ENCODE measurements at places on chromosomes 1 and 21. TPM values are rescaled to one million over a fixed set of nuclear protein-coding genes. Genes with fewer than 3 reads are reported as not detected.

DNA sequence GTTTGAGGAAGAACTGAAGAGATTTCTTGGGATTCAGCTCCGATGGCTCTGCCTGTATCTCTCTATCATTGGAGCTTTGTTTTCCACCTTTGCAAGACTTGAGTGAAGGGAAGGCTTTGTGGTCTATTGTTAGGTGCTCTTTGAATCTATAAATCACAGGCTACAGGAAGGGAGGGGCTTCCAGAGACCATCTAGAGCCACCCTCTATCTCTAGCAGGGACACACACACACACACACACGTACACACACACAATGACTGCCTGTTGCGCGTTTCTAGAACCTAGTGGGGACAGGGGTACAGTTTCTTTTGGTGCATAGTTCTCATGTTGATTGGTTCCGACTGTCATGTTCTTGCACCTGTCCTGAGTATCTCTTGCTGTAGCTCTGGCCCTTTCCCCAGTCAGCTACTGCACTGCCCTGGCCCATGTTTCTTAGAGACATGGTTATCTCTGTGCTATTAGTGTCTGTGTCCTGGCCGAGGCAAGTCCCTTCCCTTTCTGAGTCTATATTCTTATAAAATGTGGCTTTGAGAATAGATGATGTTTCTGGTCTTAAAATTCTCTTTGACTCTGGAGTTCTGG lies 60.7 kb downstream of the MAN1C1 start:
- DNase-seq, result no peak

DNA sequence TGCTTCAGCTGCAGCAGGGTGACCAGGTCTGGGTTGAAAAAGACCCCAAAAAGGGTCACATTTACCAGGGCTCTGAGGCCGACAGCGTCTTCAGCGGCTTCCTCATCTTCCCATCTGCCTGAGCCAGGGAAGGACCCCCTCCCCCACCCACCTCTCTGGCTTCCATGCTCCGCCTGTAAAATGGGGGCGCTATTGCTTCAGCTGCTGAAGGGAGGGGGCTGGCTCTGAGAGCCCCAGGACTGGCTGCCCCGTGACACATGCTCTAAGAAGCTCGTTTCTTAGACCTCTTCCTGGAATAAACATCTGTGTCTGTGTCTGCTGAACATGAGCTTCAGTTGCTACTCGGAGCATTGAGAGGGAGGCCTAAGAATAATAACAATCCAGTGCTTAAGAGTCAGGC lies 2.9 kb downstream of the C1QA start:
- no peak for DNase-seq

GRCh38 chr1:6245086-6245868 lies 1.3 kb downstream of the HES3 start:
- peak; percentile 83 for DNase-seq

Gene DNM3
- 2.0 TPM for total RNA-seq

DNA sequence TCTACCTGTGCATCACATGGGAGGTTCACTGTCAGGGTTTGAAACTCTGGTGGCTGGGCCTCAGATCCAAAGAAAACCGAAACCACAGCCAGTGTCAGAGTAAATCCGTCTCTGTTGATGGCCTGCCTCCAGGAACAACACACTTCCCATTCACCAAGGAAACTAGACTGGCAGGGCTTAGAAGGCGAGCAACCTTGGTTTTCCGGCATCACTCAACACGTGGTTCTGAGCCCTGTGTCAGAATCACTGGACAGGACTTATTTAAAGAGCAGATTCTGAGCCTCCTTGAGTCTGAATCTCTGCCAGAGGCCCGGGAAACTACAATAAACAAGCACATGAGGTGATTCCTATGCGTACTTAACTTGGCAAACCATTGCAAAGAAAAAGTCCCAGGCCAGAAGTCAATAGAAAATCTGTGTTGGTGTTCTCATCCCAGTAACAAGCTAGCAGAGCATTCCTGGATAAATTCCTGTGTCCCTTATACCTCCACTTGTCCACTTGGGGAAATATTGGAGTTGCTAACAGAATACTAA lies 70.0 kb downstream of the KCTD3 start:
- no peak for DNase-seq

GRCh38 chr1:92864131-92864530 lies 32.3 kb downstream of the RPL5 start:
- DNase-seq, result no peak

DNA sequence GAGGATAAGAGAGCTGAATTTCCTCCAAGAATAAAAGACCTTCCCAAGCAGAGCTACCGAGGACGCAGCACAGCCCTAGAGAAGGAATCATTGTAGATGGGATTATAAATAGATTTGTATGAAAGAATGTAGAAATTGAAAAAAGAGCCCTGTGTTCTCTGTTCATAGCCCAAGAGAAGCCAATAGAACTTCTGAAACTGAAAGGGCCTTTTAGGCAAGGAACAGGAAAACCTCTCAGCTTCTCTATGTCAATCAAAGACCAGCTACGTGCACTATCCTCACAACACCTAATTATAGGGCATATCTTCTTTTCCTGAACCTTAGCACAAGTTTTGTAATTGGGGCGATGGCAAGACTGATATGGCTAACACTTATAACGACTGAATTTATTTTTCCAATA lies 192.4 kb upstream of the RNPC3 start:
- no peak for DNase-seq

DNA sequence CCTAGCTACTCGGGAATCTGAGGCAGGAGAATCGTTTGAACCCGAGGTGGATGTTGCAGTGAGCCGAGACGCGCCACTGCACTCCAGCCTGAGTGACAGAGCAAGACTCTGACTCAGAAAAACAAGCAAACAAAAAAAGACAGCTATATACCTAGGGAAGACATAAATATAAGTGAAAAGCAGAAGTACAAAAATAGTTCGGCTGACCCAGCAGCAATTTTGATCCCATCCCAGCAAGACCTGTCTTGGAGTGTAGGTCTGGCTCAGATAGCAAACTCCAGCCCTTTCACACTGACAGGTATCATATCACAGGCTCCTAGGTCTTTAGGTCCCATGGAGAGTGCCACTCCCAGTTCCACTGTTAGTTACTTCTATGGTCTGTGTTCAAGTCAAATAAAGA lies 14.6 kb downstream of the MTX1 start:
- no peak for DNase-seq

- no peak for DNase-seq
Measured at GRCh38 chr1:170927955-170928840, 7.1 kb upstream of the MROH9 start.

GRCh38 chr1:215459136-215459535 lies 108.0 kb upstream of the KCTD3 start:
- DNase-seq, result no peak

DNA sequence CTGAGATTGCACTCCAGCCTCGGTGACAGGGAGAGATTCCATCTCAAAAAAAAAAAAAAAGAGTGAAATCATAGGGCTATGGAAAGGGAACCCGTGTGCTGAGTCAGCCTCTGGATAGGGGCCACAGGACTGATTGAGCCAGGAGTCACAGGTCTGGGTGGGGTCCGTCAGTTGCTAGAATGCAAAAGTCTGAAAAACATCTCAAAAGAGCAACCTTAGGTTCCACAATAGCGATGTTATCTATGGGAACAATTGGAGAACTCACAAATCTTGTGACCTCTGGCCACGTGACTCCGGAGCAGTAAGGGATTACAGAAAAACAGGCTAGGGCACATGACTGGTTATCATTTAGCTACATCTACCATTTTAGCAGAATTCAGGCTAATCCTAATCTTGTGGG lies 32.8 kb upstream of the GREM2 start:
- DNase-seq, result no peak

- no peak for DNase-seq
Measured at GRCh38 chr1:72018562-72018961, 263.8 kb downstream of the NEGR1 start.

GRCh38 chr1:232891071-232891470 lies 59.3 kb upstream of the NTPCR start:
- no peak for DNase-seq

- no peak for DNase-seq
Measured at GRCh38 chr1:97365026-97365425, 555.8 kb downstream of the DPYD start.

GRCh38 chr1:99935534-99935933 lies 34.3 kb upstream of the SLC35A3 start:
- DNase-seq, result no peak

GRCh38 chr1:59926381-59927123 lies at the start of gene CYP2J2:
CYP2J2 (minus strand) TSS chr1:59926773; CDS start chr1:59926746, 27 bp downstream.
- peak; percentile 39 for DNase-seq

- no peak for DNase-seq
Measured at GRCh38 chr1:171916315-171916771, 75.0 kb downstream of the DNM3 start.

GRCh38 chr1:209870151-209870831 lies 42.5 kb downstream of the UTP25 start:
- no peak for DNase-seq

GRCh38 chr1:209621741-209622655 lies 30.2 kb downstream of the LAMB3 start:
- DNase-seq, result no peak

GRCh38 chr1:84192681-84193080 lies 48.6 kb downstream of the PRKACB start:
- DNase-seq, result no peak

Gene HSPA6
- 0.91 TPM for total RNA-seq

Gene GSTM4
- total RNA-seq, result 10.4 TPM

- DNase-seq, result no peak
Measured at GRCh38 chr1:25634066-25634465, 17.5 kb downstream of the MAN1C1 start.

DNA sequence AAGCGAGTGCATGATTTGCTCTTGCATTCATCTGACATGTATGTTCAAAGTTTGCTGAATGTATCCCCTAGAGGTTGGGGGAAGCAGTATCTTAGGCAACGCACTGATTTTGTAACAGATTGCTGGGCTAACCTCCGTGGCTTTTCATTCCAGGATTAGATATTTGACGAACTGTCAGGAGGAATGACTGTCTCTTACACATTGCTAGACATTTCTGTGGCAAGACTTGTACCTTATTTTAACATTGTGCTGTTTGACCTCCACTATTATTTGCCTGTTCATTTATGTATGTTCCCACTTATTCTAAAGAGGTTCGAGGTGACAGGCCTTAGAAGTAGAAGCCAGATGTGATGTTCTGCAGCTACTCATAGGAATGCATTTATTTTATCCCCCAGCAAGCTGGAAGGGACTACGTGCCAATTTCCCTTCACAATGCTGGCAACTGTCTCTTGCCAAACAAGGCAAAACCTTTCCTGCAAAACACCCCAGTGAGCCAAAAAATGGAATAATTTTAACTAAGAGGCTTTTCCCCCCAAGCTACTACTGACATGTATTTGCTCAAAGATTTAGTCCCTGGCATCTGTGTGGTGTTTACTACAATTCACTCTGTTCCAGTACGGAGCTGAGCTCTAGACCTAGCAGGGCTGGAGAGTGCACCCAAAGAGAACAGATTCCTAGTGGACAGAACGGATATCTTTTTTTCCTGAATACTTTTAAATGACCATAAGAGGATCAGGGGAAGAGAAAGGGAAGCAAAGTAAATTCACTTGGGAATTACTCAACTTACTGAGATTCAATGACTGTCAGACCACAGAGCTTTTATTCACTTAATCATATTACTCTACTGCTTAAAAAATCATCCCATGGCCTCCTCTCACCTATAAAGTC lies 646.2 kb downstream of the SMYD3 start:
- no peak for DNase-seq

Gene TSTD1
- 63.8 TPM for total RNA-seq

DNA sequence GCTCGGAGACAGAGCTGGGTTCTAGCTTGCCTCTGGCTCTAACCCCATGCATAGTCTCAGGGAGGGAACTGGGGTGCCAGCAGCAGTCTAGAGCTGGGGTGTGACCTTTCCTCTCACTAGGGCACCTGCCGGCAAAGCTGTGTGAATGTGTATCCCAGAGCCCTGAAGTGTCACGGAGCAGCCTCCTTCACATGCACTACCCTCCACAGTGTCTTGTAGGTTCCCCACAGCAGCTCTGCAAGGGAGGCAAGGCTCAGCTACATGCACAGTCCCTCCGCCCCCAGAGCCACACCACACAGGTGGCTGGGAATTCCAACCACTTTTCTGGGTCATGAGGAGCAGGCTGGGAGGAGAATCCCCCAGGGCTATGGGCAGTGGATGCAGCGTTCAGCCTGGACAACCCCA lies 7.7 kb upstream of the HPCA start:
- no peak for DNase-seq

DNA sequence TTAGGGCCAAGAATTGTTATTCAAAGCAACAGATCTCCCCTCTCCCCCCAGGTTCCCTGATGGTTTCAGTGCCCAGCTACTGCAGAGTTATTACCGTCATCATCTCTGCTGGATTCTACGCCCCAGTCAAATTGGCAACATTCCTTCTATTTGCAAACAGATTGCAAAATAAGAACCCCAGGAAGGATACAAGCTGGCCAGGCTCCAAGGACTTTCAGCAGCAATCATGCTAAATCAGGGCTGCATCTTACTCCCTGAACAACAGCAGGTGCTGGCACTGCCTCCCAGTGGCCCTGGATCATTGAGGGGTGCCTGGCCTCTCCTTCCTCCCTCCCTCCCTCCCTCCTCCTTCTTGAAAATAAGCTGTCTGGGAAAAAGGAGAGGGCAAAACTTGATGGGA lies 521.6 kb upstream of the BEND5 start:
- DNase-seq, result no peak

DNA sequence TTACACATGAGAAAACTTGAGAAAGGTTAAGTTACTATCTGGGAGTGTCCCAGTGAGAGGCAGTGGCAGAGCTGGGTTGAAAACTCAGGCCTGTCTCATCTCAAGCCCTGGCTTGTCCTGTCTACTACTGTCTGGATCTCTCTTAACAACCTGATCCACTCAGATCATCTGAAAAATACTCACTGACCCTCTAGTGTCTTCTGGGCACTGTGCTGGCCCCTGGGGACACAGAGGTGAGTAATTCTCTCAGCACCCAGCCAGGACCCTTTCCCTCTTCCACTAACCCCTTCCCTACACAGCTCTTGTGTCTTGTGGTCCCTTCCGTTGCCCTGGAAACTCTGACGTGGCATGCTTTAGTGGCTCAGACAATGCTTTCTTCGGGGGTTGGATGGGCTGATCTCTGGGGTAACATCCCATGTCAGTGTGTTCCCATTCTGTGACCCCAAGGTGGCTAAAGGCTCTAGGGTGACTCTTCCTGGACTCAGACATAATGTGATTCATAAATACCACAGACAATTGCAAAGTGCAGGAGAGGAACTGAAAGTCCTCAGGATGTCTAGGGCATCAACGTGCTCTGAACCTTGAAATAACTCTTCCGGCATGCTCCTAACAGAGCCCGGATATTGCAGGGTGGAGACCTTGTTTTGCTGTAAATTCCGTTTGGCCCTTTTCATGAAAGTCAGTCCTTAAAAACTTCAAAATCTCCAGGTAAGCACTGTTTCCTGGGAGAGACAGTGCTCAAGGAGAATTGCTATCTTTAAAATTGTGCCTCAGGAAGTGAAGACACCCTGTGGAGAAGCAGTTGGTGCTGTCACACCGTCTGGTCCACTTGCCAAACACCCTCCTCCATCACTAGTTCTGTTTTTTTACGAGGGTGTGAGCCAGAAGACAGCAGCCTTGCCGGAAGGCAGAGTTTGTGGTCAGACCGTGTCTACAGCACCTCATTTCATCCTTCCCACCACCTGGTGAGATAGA lies 4.0 kb downstream of the SHISAL2A start:
- peak; percentile 78 for DNase-seq

Gene ASCL5
- not detected for total RNA-seq

Gene LRP8
- 51.5 TPM for total RNA-seq

GRCh38 chr1:19617376-19617775 lies 26.7 kb upstream of the NBL1 start:
- no peak for DNase-seq
